ENCODE measurements at places on chromosomes 5 and 9.

GRCh38 chr9:124810663-124811355 is 33.9 kb downstream of the OLFML2A start:
- no peaks in the 10 kb centered on the region for H3K36me3 ChIP-seq
- H3K4me1 ChIP-seq, result no peaks in the 10 kb centered on the region
- no peak overlapping the region for H3K27ac ChIP-seq
- H3K27me3 ChIP-seq, result no peaks in the 10 kb centered on the region
- DNase-seq, result no peak
- H3K4me3 ChIP-seq, result no peak overlapping the region

GRCh38 chr9:84339962-84340361 is 596 bp downstream of the SLC28A3 start:
- no peak overlapping the region for H3K27ac ChIP-seq
- H3K27me3 ChIP-seq, result no peaks in the 10 kb centered on the region
- H3K4me1 ChIP-seq, result no peaks in the 10 kb centered on the region
- DNase-seq, result no peak
- no peaks in the 10 kb centered on the region for H3K36me3 ChIP-seq

DNA sequence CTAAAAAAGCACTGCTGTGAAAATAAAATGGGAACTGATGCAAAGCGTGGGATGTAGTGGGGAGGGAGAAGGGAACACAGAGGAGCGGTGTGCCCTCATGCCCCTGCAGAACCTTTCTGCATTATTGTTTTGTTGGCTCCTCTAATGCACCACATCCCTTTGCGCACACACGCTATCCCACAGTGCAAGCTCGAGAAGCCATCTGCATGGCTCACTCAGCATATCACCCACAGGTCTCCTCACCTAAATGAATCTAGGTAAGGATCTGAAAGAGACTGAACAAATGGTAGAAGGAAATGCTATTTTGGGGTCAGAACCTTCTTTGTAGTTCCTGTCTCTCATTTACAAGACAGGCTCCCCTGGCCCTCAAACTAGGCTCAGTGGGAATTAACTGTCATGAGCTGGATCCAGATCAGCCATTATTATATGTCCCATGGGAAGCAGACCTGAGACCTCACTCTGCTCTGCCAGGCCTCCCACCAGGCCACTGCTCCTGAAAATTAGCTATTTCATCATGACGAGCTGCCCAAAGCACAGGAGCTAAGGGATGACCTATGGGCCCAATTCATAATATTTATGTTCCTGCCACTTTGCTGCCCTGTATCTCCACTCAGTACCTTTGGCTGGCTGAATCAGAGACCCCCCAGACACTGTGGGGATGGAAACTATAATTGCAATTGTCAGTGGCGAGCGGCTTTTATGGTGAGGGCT is 169.4 kb downstream of the SPOCK1 start:
- H3K27me3 ChIP-seq, result no peaks in the 10 kb centered on the region
- no peak overlapping the region for H3K27ac ChIP-seq
- no peak overlapping the region for H3K4me3 ChIP-seq
- no peaks in the 10 kb centered on the region for H3K36me3 ChIP-seq

DNA sequence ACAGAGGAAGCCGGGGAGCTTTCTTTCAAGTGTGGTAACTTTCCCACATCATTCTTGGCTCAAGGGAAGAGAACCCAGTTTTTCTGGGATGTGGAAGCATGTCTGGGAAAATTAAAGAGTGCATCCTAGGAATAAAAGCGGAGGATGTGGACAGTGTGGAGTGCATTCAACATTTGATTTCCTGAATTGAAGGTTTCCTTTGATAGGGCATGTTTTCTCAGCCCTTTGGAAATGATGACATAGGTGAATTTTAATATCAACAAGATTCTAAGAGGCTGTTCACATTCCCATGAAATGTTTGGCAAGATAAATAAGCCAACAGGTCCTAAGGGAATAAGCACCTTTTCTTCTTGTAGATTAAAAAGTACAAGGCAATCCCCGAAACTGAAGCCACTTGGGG is 63.6 kb downstream of the ENTREP1 start:
- DNase-seq, result no peak
- no peaks in the 10 kb centered on the region for H3K4me1 ChIP-seq
- no peak overlapping the region for H3K4me3 ChIP-seq
- no peak overlapping the region for H3K27ac ChIP-seq
- H3K27me3 ChIP-seq, result no peaks in the 10 kb centered on the region

DNA sequence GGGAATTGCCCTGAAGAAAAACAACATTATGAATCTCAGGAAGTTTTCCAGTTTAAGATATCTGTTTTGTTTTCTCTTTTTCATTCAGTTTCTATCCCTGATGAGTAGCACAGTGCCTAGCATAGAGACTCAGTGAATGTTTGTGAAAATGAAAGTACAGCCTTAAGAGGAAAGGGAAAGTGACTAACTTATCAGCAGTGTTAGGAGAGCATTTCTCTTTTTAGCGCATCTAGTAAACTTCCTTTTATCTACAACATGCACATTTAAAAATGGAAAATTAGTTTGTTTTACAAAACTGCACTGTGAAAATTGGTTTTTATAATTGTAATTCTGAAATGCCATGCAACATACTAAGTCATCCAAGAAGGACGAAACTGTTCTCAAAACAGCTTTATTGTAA is 110.8 kb downstream of the SMARCA2 start:
- H3K27ac ChIP-seq, result peak overlapping the region; percentile 60
- H3K4me3 ChIP-seq, result no peak overlapping the region
- H3K4me1 ChIP-seq, result peaks cover 21% of the 10 kb centered on the region
- H3K36me3 ChIP-seq, result peaks cover 67% of the 10 kb centered on the region
- no peaks in the 10 kb centered on the region for H3K27me3 ChIP-seq

DNA sequence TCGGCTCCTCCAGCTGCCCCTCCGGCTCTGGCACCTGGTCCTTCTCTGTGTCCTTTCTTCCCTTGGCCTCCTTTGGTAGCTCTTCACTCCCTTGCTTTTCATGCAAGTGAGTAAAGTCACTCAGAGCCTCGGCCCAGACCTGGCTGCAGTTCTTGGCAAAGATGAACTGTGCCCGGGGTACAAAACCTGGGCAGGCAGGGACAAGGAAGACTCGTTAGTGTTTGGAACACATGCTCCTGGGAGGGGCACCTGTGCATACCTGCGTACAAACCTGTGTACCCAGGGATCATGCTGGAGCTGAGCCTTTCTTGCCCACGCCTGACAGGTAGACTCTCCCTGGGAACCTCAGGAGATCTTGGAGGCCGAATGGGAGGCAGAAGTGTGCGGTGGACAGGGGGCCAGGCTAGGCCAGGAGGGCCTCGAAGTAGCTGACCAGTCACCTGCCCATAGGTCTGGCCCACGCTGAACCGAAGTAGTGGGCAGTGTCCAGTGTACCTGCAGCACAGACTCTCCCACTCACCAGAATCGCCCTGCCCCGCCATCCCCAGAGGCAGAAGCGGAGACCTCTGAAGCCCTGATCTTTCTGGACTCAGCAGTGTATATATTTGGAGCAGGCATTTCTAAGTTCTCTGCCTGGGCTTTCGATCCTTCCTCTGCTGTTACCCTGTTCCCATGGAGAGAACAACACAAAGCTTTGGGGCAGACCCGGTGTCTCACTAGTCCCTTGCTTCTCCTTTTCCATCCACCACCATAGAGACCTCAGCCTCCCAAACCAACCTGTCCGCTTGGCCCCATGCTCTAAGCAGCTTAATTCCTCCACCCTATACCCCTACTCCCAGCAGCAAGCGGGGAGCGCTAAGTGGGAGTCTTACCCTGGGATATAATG is 41.9 kb upstream of the TESK1 start:
- no peaks in the 10 kb centered on the region for H3K4me1 ChIP-seq
- H3K27ac ChIP-seq, result no peak overlapping the region
- no peaks in the 10 kb centered on the region for H3K27me3 ChIP-seq
- peaks cover 35% of the 10 kb centered on the region for H3K36me3 ChIP-seq
- DNase-seq, result no peak
- no peak overlapping the region for H3K4me3 ChIP-seq

Measured in CD14-positive monocyte (primary cell).